ENCODE measurements at places on chromosomes 3 and 15.

- no peak for DNase-seq
Observed at GRCh38 chr3:72411843-72412242, 436.4 kb downstream of the SHQ1 start.

GRCh38 chr15:54840621-54841398, 355.9 kb downstream of the RSL24D1 start:
- no peak for DNase-seq

- DNase-seq, result no peak
Observed at GRCh38 chr3:66476852-66477381, 23.9 kb downstream of the LRIG1 start.

DNA sequence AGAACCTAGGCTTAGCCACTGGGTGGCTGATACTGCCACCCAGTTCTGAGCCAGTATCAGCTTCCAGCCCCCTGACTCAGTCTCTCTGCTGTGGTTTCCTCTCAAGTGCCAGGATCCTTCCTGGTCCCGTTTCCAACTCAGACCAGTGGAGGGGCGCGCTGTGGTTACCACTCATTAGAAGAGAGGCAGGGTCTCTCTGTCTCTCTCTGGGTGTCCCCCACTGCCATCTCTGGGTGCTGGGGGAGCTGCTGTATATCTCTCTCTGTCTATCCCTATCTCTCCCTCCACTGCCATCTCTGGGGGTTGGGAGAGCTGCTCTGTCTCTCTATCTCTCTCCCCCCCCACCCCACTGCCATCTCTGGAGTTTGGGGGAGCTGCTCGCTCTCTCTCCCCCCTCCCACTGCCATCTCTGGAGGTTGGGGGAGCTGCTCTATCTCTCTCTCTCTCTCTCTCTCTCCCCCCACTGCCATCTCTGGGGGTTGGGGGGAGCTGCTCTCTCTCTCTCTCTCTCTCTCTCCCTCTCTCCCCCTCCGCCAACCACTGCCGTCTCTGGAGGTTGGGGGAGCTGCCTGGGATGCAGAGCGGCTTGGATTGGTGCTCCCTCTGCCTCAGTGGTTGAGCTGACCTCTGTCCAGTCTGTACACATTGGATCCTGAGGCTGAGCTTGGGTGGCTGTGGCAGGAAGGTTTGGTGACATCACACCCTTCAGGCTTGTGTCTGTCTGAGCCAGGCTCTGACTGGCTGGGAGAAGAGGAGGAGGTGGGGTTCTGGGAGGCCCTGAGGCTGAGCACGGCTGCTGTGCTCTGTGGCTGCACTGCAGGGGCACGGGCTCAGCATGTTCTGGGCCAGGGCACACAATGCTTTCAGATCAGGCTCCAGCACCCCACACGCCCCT, 98.9 kb downstream of the APBA2 start:
- DNase-seq, result no peak

GRCh38 chr3:62688050-62688449, 187.2 kb downstream of the CADPS start:
- DNase-seq, result no peak

GRCh38 chr3:60056404-60056803, 1006.6 kb upstream of the CFAP20DC start:
- DNase-seq, result no peak

- DNase-seq, result no peak
Observed at GRCh38 chr15:57138349-57138788, 219.9 kb downstream of the TCF12 start.

DNA sequence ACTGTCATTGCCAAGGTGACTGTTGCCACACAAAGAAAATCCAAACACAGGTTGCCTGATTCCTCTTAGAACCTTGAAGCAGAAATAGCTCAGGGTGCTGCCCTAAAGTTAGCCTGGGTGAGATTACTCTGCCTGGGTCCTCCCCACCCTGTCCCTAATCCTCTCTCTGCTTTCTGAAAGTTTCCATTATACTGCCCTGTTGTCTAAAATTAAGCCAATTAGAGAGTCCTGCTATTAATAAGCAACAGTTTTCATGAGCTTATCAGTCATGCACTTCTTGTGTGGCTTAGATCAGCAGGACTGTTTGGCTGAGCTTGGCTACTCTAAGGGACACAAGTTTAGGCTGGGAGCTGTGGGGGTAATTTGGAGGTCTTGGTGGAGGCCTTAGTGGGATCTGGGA, 334.7 kb upstream of the LRRFIP2 start:
- DNase-seq, result no peak

GRCh38 chr3:12780751-12781150, 15.7 kb upstream of the CAND2 start:
- DNase-seq, result no peak

DNA sequence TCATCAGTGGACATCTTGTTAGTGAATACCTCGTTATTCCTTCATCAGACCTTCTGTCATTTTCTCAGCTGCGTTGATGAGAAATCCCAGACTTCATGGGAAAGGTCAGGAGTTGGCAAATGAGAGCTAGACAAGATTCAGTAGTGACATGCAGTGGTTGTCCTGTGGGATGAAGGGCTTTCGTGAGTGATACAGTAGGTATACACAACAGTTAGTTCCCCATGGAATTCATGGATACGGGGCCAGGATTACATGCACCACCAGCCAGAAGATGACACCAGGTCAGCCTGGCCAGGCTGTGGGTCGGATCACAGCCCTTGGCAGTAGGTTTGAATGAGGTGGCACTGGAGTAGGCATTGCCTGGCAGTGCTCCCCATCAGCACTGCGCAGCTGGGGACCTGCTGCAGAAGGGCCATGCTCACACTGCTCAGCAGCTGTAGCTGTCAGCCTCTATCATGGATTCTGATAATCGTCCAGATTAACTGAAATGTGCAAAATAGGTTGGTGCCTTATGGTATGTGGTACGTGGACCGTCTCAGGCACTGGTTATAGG, 150.1 kb downstream of the SLCO3A1 start:
- no peak for DNase-seq

- DNase-seq, result no peak
Observed at GRCh38 chr15:70466895-70467529, 296.3 kb downstream of the UACA start.

DNA sequence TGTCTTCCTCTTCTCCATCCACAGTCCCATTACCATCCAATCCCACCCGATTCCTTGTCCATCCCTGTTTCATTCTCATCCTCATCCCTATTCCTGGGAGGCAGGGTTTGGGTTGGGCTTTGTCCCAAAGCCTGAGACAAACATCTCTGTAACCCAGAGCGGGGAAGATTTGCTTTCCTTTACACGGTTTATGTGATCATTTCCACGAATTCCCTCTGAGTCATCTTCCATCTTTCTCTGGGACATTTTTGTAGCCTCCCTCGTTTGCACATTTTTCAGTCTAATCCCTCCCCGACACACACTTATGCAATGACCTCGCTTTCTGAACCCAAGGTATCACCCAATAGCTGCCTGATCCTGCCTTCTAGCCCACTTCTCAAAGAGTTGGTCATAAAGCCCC, 22.8 kb downstream of the DUOX2 start:
- no peak for DNase-seq

DNA sequence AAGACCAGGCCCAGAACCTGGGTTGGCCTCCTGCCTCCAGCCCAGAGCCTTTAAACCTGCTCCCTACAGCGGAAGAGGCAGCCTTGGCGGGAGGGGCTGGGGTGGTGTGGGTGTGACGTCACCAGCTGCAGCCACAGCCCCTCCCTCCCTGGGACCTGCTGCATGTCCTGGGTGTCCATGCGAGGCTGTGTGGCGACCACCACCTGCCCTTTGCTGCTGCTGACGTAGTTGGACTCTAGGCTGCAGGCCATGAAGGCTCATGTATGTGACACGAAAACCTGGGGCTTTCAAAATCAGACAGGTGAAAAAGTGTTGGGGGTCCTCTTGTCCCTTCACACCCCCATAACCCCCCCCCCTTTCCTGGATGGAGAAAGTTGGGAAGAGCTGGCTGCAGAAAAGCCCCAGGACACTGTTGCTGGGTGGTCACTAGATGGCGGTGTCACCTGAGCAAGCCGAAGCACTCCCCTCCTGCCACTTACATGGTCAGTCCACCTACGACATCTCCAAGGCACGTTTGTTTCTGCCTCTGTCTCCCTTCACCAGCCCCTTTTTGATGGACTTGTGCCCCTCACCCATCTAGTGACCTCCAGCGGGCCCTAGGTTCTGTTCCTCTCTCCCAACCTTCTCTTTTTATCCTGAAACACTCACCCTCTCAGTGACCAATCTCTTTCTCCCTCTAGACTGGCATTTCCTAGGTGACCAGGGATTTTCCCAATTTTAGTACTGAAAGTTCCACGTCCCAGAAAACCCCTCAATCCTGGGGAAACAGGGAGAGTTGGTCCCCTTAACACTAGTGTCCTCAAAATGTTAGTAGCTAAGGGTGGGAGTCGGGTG, 35.2 kb downstream of the SLC6A20 start:
- no peak for DNase-seq

DNA sequence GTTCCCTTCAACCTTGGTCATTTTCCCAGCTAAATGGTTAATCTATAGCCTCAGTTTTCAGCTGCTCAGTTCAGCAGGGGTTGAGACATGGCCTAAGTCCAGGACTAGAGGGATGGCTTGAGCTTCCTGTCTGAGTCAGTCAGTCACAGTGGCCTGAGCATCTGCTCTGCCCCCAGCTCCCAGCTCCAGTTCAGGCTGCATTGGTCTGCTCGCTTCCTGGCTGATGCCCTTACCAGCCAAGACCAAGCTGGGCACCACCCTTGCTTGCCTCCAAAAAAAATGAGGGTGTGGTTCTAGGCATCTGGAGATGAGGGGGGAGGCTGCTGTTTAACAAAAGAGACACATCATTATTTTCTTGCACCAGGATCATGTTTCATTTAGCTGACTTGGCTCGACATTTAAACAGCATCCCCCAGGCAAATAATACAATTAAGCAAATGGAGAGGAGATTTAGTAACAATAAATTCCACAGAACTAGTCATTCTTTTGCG, 70.7 kb downstream of the WNT5A start:
- no peak for DNase-seq

- DNase-seq, result no peak
Observed at GRCh38 chr3:38137615-38138348, 679 bp upstream of the MYD88 start.

- DNase-seq, result no peak
Observed at GRCh38 chr15:84793431-84794161, 23.6 kb upstream of the ALPK3 start.

- DNase-seq, result no peak
Observed at GRCh38 chr3:106007512-106007911, 138.7 kb upstream of the CBLB start.

GRCh38 chr3:168589376-168589775, 493.7 kb upstream of the GOLIM4 start:
- DNase-seq, result no peak

DNA sequence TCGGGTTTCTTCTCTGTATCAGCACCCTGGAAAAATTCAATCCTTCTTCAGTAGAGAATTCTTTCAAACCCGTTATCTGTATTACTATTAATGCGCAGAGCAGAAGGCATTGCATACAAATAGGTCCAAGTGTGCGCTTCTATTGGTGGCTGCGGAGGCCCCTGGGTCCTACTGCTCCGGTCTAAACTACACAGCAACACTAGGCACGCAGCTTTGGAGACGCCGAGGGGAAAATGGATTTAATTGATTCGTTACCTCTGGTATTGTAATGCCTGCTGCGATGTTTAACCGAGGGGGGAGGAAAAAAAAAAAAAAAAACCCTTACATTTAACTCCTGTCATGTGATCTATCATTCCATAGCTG, at the start of gene ROBO1:
Gene ROBO1 (minus strand): TSS at position 94 of the 363 bp plus-strand sequence.
- DNase-seq, result no peak

- no peak for DNase-seq
Observed at GRCh38 chr3:51333021-51333420, 52.1 kb upstream of the MANF start.

GRCh38 chr15:84969257-84969656, 12.4 kb upstream of the PDE8A start:
- DNase-seq, result no peak

DNA sequence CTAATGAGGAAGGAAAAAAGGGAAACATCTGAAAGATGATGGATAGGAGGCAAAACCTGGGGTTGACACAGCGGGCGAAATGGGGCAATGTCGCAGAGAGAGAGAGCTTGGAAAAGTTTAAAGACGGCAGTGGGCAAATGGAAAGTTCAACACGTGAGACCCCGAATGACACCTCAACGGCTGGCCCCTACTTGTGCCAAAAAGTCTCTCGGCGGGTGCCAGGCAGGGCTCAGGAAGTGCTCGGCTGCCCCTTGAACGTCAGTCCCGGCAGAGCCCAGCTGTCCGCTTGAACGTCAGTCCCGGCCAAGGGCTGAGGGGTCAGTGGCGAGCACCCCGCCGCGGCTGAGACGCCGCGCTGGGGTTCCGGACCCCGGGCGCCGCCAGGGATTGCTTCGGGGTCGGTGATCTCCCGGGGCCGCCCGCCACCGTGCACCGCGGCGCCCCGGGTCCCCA, 658 bp downstream of the EOGT start:
- no peak for DNase-seq

- peak; percentile 50 for DNase-seq
Observed at GRCh38 chr3:114827495-114827894, 319.6 kb downstream of the ZBTB20 start.

GRCh38 chr3:140062461-140062860, 127.5 kb downstream of the CLSTN2 start:
- no peak for DNase-seq

- no peak for DNase-seq
Observed at GRCh38 chr3:177642042-177642803, 444.9 kb upstream of the TBL1XR1 start.

DNA sequence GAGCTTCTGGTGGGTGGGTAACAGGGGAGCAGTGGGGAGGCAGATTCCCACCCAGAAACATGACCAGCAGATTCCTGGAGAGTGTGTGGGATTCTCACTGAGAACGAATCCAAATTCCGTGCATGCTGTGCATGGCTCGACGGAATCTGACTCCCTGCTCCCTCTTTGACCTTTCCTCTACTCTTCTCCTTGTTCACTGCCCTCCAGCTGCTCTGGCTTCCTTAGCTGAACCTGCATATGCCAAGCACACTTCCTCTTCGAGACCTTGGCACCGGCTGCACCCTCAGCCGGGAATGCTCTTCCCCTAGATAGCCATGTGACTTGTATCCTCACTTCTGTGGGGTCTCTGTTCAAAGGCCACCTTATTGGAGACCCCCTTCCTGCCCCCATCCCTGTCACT, 6.3 kb downstream of the INSYN1 start:
- no peak for DNase-seq

DNA sequence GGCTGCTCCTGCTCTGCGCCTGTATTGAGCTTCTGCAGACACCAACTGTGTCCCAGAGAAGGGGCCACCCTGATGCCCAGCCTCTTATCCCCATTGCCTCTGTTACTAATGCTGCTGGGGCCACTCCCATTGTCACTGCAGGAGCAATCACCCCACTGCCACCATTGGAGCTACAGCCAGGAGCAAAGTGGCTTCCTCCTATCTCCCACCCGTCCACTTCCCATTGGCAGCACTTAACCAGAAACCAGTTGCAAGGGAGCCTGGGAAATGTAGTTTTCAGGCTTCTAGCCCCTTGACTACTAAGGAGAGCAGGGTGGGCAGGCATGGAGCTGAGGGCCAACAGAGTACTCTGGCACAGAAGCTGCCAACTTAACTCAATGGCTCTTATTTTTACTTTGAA, 55.9 kb upstream of the KLF13 start:
- DNase-seq, result no peak

All from NCI-H2081 treated with DMSO at 0.1 percent for 48 hours (cell line).